ENCODE measurements at places on chromosomes 6 and 20.

DNA sequence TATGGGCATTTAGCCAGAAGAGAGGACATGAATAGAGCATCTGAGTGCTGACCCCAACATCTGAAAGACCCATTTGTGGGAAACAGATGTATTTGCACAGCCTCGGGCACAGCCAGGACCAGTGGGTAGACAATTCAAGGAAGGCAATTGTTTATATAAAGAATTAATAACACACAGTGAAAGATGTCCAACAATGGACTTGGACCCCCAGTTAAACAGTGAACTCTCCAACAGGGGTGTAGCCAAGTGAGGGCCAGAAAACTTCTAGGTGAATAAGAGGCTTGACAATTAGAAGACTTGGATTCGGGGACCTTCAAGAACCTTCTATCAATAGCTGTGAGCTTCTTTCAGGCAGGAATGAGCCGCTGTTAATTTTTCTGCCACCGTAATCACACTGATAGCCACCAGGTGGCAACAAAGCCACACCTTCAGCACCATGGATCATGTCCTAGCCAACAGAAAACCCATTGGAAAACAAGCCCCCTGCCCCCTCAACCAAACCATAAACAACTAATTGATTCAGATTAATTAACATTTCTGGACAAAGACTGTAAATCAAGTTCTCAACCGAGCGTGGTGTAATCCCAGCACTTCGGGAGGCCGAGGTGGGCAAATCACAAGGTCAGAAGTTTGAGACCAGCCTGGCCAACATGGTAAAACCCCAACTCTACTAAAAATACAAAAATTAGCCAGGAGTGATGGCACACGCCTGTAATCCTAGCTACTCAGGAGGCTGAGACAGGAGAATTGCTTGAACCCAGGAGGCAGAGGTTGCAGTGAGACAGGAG, 8.8 kb upstream of the SRSF6 start:
- DNase-seq: peak; percentile 67

DNA sequence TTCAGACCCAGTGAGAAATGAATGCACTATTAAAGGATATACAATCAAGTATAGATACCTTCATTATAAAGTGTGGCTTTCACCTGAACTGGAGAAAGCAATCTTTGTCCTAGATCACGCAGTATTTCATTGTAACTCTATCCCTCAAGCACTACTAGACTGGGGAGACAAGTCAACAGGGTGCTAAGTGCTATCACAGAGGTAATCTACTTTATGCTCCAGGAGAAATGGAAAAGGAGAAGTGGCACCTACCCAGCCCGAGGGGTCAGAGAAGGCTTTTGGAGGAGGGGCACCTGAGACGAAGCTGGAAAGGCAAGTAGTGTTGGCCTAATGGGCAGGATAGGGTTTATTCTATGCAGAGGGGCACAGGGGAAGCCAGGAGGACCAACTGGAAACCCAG, 17.1 kb downstream of the ZHX3 start:
- no peak for DNase-seq

DNA sequence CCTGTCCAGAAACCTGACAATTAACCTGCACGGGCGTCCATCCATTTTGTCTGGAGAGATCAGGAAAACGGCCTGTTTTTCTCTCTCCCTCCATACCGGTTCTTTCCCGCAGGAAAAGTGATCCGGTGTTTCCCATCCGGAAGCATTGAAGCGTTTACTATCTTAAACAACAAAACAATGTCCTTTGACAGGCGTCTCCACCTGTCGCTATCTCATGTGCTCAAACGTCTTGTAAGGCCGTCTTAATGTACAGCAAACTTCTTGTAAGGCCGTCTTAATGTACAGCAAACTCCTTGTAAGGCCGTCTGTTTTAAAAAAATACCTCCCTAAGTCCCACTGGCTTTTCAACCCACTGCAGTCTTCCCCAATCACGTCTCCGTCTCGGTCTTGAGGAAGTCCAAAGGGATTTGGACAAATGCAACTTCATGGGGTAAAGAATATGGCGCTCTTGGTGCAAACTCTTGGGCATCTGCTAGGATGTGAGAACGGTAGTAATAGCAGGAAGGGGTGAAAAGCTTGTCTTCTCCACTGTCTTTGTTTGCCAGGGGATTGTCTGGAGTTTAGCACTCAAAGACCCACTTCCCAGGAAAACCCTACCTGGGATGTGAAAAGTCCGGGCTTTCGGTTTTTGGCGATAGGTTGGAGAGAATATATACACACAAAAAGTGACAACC, 29.9 kb upstream of the TRIM27 start:
- peak; percentile 54 for DNase-seq

DNA sequence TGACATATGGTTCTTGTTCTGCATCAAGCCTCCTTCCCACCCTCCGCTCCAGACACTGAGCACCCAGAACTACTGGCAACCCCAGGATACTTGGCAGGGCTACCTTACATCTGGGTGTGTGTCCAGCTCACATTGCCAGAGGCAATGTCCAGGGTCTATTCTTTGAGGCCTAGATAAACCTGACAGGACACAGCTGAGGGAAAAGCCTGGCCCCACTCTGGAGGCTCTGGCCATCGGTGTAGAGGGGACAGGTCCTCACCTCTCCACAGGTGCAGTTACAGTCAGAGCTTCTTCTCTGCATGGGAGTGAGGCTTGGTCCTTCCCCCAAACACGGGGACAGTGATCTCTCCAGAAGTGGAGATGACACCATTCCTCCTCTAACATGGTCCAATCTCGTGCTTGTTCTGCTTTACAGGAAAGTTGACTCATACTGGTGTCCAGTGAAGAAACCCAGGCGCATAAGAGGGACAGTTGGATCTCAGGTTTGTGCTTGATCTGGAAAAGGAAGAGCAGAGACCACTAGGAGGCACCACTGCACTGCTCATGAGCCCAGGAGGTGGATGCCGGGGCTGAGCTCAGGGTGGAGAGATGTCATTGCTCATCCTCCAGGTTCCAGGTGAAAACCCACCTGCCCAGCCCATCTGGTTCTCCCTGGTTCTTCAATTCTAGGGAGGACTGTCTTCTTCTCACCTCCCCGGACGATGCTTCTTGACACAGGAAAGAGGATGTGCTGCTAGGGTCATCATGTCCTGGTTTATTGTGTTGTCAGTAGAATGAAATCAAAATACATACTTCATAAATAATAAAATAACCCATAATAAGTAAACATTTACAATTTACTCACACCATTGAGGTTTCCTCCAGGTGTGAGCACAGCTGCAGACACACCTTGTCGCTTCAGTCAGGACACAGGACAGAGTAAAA, 14.7 kb downstream of the HLA-F start:
- peak; percentile 82 for DNase-seq

DNA sequence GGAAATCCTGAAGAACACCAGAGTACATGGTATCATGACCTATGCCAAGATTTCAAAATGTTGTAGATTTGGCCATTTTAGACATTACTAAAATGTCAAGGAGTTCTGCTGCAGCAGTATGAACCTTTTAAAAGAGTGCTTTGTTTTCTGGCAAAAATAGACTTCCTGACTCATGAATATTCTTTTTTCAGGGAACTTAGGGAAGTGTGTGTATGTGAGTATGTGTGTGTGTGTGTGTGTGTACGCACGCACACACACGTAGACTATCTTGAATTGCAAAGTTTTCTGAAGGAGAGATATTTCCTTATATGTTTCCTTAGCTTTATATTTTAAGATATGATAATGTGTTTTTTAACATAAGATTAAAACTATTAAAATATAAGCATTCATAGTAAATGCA, 161.2 kb downstream of the HS3ST5 start:
- no peak for DNase-seq

GRCh38 chr20:62707921-62708521, 615 bp upstream of the NTSR1 start:
- peak; percentile 65 for DNase-seq

DNA sequence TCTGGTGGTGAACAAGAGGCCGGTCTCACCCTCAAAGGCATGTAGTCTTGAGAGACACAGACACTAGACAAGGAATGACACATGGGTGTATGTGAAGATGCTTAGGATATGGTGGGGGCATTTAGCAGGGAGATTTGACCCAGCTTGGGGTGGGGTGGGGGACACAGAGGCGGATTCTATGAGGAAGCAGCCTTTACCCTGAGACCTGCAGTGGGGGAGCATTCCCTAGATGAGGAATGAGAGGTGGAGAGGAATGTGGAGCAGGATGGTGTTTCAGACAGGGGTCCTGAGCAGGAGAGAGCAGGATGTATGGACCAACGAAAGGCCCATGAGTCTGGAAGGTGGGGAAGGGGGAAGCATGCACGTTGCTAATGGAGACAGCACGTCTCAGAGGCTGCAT, 57.8 kb downstream of the PHACTR3 start:
- no peak for DNase-seq

GRCh38 chr6:52375780-52376556, 14.0 kb downstream of the PAQR8 start:
- DNase-seq: no peak

GRCh38 chr20:910870-911770, 5.0 kb downstream of the ANGPT4 start:
- DNase-seq: no peak

DNA sequence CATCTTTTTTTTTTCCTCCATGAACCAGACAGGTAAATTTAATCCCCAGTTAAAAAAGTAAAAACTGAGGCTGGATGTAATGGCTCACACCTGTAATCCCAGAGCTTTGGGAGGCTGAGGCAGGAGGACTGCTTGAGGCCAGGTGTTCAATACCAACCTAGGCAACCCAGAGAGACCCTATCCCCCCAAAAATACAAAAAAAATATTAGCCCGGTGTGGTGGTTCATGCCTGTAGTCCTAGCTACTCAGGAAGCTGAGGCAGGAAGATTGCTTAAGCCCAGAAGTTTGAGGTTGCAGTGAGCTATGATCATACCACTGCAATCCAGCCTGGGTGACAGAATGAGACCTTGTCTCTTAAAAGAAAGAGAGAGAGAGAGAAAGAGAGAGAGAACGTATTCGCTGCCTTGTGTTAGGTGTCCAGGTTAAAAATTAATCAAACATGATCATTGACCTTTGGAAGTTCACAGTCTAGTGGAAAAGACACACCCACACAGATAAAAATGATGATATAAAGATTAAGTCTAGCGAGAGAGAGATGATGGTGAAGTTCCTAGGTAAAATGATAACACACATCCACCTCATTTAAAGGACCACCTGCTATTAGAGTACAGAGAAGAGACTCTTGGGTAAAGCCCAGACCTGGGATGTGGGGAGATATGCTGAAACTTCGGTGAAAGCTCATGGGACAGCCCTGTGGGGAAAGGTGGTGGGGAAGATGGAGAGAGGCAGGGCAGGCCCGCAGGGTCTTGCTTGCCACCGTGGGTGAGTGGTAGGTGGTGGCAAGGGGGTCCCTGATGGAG, 4.8 kb upstream of the NHSL1 start:
- DNase-seq: no peak

- DNase-seq: no peak
These were observed 40.4 kb downstream of the IRF4 start for GRCh38 chr6:431986-432385.

DNA sequence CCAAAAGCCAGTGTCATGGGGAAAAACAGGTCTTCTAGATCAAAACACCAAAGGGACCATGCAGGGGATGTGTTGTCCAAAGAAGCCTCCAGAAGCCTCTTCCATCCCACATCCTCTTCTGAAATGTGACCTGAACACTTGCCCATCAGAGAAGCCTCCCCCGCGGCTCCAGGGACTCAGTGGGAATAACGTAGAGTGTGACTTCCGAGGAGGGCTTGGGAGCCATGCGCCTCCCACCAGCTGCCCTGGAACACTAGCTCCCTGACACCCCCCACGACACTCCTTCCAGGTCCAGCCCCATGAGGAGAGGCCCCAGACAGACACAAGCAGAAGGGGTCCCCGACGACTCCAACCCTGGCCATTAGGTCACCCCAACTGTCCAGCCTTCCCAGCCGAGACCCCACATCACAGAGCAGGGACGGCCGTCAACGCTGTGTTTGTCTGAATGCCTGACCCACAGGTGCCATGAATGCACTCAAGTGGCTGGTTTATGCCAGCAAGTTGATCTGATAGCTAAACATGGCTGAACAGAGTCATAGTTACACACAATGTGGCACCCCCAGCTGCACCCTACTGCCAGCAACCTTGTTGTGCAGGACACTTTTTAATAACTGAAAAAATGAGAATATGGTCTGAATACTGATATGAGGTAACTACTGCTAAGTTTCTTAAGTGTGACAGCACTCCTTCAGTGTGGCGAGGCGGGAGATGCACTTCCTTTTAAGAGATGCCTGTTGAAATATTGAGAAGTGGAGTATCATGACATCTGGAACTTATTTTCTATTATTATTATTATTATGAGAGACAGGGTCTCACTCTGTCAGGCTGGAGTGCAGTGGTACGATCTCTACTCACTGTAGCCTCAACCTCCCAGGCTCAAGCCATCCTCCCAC, 58.0 kb downstream of the GINS1 start:
- no peak for DNase-seq

- peak; percentile 28 for DNase-seq
These were observed 435 bp downstream of the KIFC1 start for GRCh38 chr6:33391922-33392594.

- no peak for DNase-seq
These were observed 234.4 kb downstream of the SIM1 start for GRCh38 chr6:100230115-100230952.

DNA sequence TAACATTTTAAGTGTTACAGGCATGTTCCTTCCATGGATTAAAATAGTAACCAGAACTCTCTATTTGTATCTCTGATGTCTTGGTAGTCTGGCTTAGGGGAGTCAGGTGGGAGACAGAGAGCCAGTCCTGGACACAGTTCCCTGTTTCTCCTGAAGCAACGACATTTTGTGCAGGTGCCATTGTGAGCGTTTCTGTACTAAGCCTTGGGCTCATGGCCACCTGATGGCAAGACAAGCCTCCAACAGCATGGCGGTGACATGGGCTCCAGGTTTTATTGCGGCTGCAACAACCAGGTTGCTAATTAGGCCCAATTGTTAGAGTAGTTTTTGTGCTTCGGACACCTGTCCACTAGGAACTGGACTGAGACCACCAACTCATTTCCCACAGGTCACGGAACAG, 105.3 kb downstream of the PRDM13 start:
- no peak for DNase-seq

DNA sequence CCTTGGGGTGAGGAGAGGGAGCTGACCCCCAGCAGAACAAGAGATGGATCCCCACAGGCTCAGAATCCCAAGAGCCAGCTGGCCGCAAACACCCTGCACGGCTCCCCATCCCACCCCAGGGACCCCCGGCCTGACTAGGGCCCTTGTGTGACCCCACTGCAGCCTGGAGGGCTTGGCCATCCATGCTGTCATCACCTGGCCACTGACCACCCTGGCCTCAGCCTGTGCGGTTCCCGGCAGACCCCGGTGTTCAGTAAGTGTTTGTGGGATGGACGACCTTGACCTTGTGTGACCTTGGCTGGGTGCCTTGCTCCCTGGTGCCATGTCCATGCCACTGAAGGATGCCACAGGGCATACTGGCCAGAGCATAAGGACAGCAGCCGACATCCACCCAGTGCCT, 328.3 kb downstream of the TAF4 start:
- DNase-seq: no peak

DNA sequence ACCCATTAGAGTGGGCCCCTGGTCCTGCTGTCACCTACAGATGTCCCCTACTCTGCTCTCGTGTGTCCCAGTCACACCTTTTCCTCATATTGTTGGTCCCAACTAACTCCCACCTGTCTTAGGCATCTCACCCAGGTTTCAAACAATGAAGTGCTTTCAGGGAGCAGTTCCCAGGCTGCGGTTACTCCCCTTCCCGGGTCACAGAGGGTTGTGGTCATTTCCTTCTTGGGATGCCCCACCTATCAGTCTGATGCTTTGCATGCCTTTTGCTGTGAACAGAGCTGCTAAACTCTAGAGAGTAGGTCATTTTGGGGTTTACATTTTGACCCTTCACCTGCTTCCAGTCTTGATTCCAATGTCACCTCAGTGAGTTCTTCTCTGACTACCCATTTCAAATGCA, 181.6 kb downstream of the CDC5L start:
- no peak for DNase-seq

- DNase-seq: no peak
These were observed 94.3 kb upstream of the OLIG3 start for GRCh38 chr6:137588472-137588871.

Data from neural progenitor cell (in vitro differentiated cells).